ENCODE measurements at places on chromosomes 16 and 17. TPM values are rescaled to one million over a fixed set of nuclear protein-coding genes. Genes with fewer than 3 reads are reported as not detected.

Gene PRSS8
- polyA plus RNA-seq, result not detected

Gene TIMP2
- 1,422 TPM for polyA plus RNA-seq

Gene CCL1
- not detected for polyA plus RNA-seq

Gene ATP2A3
- polyA plus RNA-seq, result 2.5 TPM

Gene KRTAP2-1
- not detected for polyA plus RNA-seq

Gene ADAP2
- polyA plus RNA-seq, result 5.4 TPM

- no peaks in the 10 kb centered on the region for H3K36me3 ChIP-seq
- no peaks in the 10 kb centered on the region for H3K27me3 ChIP-seq
- H3K4me3 ChIP-seq, result no peak overlapping the region
- H3K27ac ChIP-seq, result no peak overlapping the region
- no peak for DNase-seq
- no peaks in the 10 kb centered on the region for H3K4me1 ChIP-seq
Measured at GRCh38 chr17:2797226-2797625, 988 bp downstream of the RAP1GAP2 start.

DNA sequence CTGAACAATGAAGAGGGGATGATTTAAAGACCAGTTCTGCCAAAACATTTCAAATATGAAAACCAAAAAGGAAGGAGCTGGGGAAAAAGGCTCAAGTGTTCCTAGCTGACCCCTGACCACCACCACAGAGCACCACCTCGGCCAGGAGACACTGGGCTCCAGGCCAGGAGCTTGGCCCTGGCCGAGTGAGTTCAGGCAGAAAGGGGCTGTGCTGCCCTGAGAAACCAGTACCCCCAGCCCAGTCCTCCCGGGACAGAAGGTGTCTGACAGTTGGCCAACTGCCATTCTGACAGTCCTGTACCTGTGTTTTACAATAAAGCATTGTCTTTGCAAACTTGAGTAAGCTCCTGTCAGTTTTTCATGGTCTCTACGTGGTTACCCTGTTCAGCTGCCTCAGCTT lies 98.2 kb downstream of the VPS53 start:
- no peak for DNase-seq
- no peaks in the 10 kb centered on the region for H3K27me3 ChIP-seq
- H3K4me1 ChIP-seq, result no peaks in the 10 kb centered on the region
- no peaks in the 10 kb centered on the region for H3K36me3 ChIP-seq

DNA sequence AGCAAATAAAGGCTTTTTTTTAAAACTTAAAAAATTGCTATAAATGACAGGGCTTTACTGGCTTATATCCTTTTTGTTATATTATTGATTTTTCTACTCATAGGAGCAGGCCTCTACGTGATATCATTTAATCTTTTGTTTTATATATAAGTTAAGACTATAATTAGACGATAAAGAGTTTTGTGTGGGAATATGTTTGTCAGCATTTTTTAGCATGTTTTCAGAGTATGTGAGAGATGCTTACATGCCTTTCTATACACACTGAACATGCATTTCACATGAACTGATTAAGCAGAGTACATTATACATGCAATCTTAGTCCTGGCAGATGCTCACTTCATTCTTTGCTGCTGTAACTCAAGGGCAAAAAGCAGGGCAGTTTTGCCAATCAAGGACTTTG lies 7.7 kb upstream of the KRT222 start:
- H3K4me3 ChIP-seq, result no peak overlapping the region
- no peaks in the 10 kb centered on the region for H3K36me3 ChIP-seq
- no peaks in the 10 kb centered on the region for H3K4me1 ChIP-seq
- no peak overlapping the region for H3K27ac ChIP-seq
- no peaks in the 10 kb centered on the region for H3K27me3 ChIP-seq

DNA sequence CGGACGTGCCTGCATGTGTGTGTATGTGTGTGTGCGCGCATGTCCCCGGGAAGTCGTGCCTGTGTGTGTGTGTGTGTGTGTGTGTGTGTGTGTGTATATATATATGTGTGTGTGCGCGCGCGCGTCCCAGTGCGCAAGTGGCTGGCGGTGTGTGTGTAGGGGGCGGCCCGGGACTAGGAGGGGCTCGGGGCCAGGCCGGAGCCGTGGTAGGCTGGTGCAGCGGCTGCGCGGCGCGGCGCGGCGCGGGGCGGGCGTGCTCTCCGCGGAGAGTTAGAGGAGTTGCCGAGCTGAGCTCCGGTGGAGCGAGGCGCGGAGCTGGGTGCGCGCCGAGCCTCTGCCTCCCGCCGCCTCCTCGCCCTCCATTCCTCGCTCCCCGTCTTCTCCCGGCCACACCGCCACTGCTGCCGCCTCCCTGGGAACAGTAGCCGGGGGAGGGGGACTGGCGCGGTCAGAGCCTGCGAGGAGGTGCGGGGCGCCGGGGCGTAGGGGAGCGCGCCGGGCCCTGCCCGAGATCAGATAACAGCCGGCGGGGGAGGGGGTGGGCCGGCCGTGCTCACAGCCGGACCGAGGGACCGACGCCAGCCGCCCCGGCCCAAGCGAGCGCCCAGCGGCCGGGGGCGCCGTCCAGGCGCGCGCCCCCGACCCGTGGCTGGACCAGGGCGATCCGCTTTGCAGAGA lies at the start of gene KCNJ12:
Gene KCNJ12 (plus strand): TSS at position 277 of the 678 bp plus-strand sequence. CDS start 38,986 bp downstream, outside the sequence.
- H3K4me3 ChIP-seq, result peak within 1 kb of the TSS; percentile 37
- no peaks in the 10 kb centered on the region for H3K36me3 ChIP-seq
- no peaks in the 10 kb centered on the region for H3K27me3 ChIP-seq
- DNase-seq, result peak; percentile 52
- peaks cover 2% of the 10 kb centered on the region for H3K4me1 ChIP-seq

DNA sequence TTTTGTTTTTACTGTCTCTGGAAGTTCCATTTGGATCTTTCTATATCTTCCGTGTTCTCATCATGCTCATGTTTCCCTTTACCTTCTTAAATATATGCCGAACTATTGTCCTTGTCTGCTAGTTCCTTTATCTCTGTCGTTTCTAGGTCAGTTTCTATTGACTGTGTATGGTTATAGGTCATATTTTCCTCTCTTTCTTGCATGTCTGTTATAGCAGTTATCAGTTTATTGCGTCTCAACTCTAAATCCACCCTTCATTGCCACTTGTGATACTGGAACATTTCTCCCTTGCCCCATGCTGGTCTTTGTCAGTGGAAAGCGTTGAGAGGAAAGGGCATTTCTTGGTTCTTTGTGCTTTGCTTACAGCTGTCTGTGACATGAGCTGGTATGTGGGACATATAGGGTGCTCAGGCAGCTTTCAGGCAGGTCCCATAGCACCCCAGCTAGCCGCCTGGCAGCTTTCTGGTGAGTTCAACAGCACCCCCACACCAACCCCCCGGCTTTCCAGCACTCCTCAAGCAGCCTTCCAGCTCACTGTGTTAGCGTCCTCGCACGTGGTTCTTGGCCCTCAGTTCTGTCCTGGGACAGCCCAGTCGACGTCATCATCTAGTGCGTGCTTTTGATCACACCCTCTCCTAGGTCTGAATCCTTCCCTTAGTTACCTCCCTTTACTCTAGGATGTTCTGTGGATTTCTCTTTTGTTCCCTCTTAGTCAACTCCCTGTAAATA lies 15.4 kb upstream of the DNASE1 start:
- H3K36me3 ChIP-seq, result no peaks in the 10 kb centered on the region
- no peaks in the 10 kb centered on the region for H3K27me3 ChIP-seq
- DNase-seq, result no peak
- no peak overlapping the region for H3K27ac ChIP-seq
- H3K4me3 ChIP-seq, result no peak overlapping the region

DNA sequence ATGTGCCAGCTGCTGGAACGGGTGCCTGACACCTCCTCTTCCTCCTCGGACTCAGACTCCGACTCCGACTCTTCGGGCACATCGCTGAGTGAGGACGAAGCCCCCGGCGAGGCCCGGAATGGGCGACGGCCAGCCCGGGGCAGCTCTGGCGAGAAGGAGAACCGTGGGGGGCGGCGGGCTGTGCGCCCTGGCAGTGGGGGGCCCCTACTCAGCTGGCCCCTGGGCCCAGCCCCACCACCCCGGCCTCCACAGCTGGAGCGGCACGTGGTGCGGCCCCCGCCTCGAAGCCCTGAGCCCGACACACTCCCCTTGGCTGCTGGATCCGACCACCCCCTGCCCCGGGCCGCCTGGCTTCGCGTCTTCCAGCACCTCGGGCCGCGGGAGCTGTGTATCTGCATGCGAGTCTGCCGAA lies 6.8 kb downstream of the FBXL19 start:
- H3K4me3 ChIP-seq, result no peak overlapping the region
- H3K27me3 ChIP-seq, result no peaks in the 10 kb centered on the region

DNA sequence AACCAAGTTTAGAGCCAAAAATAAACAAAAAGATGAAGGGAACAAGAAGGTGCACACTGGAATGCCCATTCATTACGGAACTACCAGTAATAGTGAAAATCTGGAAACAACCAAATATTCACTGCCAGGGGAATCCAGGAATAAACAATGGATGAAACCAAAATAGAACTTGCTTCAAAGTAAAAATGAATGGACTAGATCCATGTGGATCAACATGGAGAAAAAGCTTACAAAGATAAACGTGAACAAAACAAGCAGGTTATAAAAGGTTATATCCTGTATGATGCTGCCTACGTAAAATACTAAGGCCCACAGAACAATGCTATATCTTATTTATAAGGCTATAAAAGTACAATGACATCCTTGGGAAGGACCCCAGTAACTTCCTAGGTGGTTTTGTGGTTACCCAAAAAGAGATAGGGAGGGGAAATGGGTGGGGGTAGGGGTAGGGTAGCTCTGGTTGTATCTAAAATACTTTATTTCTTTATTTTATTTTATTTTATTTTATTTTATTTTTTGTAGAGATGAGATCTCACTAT lies 12.8 kb upstream of the CCL22 start:
- H3K36me3 ChIP-seq, result no peaks in the 10 kb centered on the region
- H3K27ac ChIP-seq, result no peak overlapping the region
- no peaks in the 10 kb centered on the region for H3K27me3 ChIP-seq
- no peaks in the 10 kb centered on the region for H3K4me1 ChIP-seq
- no peak overlapping the region for H3K4me3 ChIP-seq
- no peak for DNase-seq

- no peak overlapping the region for H3K27ac ChIP-seq
- DNase-seq, result no peak
- H3K36me3 ChIP-seq, result no peaks in the 10 kb centered on the region
- H3K4me1 ChIP-seq, result no peaks in the 10 kb centered on the region
- H3K27me3 ChIP-seq, result no peaks in the 10 kb centered on the region
Measured at GRCh38 chr17:16878606-16879005, 93.3 kb downstream of the TNFRSF13B start.

DNA sequence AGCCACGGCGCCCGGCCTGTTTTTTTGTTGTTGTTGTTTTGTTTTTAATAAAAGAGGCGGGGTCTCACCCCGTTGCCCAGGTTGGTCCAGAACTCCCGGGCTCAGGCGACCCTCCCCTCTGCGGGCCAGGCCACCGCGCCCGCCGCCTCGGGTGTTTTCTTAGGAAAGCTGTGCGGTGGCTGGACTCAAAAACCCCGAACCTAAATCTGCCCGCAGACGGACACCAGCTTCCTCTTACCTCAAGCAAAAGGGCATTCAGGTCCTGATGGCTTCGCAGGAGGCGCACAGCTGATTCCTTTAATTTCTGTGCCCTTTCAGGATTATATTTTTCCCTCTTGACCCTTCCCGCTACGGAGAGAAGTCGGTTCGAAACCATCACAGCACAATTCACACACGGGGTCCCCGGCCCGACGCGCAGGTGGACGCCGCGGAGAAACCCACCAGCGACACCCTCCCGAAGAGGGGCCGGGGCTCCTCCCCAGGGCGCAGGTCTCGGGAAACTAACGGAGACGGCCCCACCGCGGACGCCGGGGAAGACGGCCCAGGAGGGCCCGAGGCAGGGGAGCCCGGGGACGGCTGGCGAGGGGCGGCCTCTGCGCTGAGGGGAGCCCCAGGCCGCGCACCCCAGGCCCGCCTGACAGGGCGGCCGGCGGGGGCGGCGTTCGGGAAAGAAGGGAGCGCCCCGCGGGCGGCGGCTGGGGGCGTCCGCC lies 653 bp downstream of the FANCA start:
- DNase-seq, result no peak
- peak overlapping the region; percentile 72 for H3K4me3 ChIP-seq
- no peaks in the 10 kb centered on the region for H3K27me3 ChIP-seq
- no peak overlapping the region for H3K27ac ChIP-seq
- peaks cover 3% of the 10 kb centered on the region for H3K4me1 ChIP-seq

GRCh38 chr17:51666971-51667705 lies 406.8 kb downstream of the UTP18 start:
- no peak overlapping the region for H3K4me3 ChIP-seq
- H3K36me3 ChIP-seq, result no peaks in the 10 kb centered on the region
- H3K27ac ChIP-seq, result no peak overlapping the region
- no peak for DNase-seq

DNA sequence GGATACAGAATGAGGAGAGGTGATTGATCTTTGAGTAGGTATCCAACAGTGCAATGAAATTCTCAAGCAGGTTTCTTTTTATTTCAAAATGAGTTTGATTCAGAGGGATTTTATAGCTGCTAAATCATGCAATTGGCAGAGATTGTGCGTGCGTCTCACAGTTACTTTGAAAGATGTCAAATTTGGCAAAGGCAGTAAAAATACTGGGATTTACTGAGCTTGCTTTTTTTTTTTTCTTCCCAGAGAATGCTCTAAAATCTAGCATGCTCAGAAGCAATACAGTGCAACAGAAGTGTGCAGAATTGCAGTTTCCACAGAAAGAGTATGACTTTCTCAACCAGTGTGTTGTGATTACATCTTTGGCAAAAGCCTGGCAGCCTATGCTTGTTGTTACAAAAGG lies 410.7 kb upstream of the GOT2 start:
- no peaks in the 10 kb centered on the region for H3K4me1 ChIP-seq
- no peaks in the 10 kb centered on the region for H3K27me3 ChIP-seq
- no peak overlapping the region for H3K4me3 ChIP-seq
- no peak overlapping the region for H3K27ac ChIP-seq
- no peaks in the 10 kb centered on the region for H3K36me3 ChIP-seq

- H3K4me3 ChIP-seq, result no peak overlapping the region
- no peaks in the 10 kb centered on the region for H3K36me3 ChIP-seq
- DNase-seq, result no peak
- H3K27ac ChIP-seq, result no peak overlapping the region
Measured at GRCh38 chr17:59383893-59384292, 52.4 kb downstream of the YPEL2 start.

DNA sequence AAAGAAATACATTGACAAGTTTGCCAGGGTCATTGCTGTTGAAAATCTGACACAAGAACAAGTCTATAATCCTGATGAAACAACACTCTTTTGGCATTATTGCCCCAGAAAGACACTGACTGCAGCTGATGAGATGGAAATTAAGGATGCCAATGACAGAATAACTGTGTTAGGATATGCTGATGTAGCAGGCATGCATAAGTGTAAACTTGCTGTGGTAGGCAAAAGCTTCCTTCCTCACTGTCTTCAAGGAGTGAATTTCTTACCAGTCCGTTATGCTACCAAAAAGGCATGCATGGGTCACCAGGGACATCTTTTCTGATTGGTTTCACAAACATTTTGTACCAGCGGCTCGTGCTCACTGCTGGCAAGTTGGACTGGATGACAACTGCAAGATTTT lies 10.5 kb downstream of the GDPD1 start:
- no peak overlapping the region for H3K4me3 ChIP-seq
- no peak overlapping the region for H3K27ac ChIP-seq
- DNase-seq, result no peak
- no peaks in the 10 kb centered on the region for H3K36me3 ChIP-seq
- H3K27me3 ChIP-seq, result no peaks in the 10 kb centered on the region

GRCh38 chr17:2954898-2955445 lies 108.4 kb downstream of the OR1D5 start:
- no peaks in the 10 kb centered on the region for H3K27me3 ChIP-seq
- no peak for DNase-seq
- H3K4me1 ChIP-seq, result no peaks in the 10 kb centered on the region
- no peak overlapping the region for H3K27ac ChIP-seq

All from ovary (tissue), 10 donors.